ENCODE measurements at places on chromosomes 6 and 20. TPM values are rescaled to one million over a fixed set of nuclear protein-coding genes. Genes with fewer than 3 reads are reported as not detected.

Gene MANEA
- 13.0 TPM for total RNA-seq

Gene RBPJL
- not detected for total RNA-seq

Gene ADGRF1
- not detected for total RNA-seq

Gene KIFC1
- 14.5 TPM for total RNA-seq

Gene OR2B6
- total RNA-seq: not detected

Gene DDX43
- 0.11 TPM for total RNA-seq

Gene DEFB124
- total RNA-seq: not detected
